ENCODE measurements at places on chromosomes 5 and 9. TPM values are rescaled to one million over a fixed set of nuclear protein-coding genes. Genes with fewer than 3 reads are reported as not detected.

Gene EMB
- total RNA-seq, result 59.7 TPM

Gene SHC3
- 0.40 TPM for total RNA-seq

Gene COL27A1
- 6.7 TPM for total RNA-seq

DNA sequence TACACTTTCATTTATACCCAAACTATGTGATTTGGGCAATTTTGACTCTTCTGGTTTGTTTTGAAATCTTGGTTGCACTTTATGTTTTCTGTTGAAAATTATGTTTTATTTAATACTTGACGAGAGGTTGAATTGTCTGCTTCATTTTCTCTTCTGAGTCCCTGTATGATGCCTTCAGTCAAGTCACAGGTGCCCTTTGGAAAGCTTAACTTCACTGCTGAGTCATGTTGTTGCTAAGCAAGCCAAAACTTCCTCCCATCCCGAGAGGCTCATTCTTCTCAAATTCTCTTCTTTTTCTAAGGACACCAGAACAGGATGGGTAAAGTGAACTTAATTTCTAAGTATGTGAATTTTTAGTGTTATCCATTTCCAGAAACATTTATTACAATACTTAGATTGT, 455.3 kb upstream of the PTGER4 start:
- no peak for DNase-seq
- H3K36me3 ChIP-seq, result no peaks in the 10 kb centered on the region
- H3K4me3 ChIP-seq, result no peak overlapping the region

Gene PRKACG
- total RNA-seq, result not detected

GRCh38 chr5:138661291-138661960, 86.2 kb upstream of the HSPA9 start:
- no peak overlapping the region for H3K4me3 ChIP-seq
- H3K27me3 ChIP-seq, result no peaks in the 10 kb centered on the region
- no peak for DNase-seq
- no peak overlapping the region for H3K27ac ChIP-seq
- H3K4me1 ChIP-seq, result no peaks in the 10 kb centered on the region
- H3K36me3 ChIP-seq, result no peaks in the 10 kb centered on the region

Data from thyroid gland (tissue), 4 donors.